Esophagus squamous epithelium (tissue), 5 donors: ENCODE measurements at places on chromosomes 2 and 18. TPM values are rescaled to one million over a fixed set of nuclear protein-coding genes. Genes with fewer than 3 reads are reported as not detected.

DNA sequence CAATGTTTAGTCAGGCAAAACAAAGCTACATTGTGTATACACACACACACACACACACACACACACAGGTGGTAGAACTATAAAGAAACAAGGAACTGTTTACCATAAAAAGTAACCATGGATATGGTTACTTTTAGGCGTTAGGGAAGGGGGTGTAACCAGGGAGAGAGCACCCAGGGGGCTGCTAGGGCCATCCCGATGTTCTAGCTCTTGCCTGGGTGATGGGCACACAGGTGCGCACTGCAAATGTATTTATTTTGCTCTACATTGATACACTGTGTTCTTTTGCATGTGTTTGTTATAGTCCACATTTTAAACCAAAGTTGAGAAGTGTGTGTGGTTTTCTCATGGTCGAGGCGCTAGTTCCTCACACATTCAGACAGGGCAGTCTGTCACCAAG lies 69.8 kb upstream of the MYCN start:
- no peak overlapping the region for H3K4me3 ChIP-seq
- H3K27me3 ChIP-seq: no peaks in the 10 kb centered on the region
- no peak for DNase-seq
- H3K27ac ChIP-seq: no peak overlapping the region
- H3K4me1 ChIP-seq: no peaks in the 10 kb centered on the region

- peaks cover 11% of the 10 kb centered on the region for H3K4me1 ChIP-seq
- no peak overlapping the region for H3K4me3 ChIP-seq
- no peaks in the 10 kb centered on the region for H3K36me3 ChIP-seq
- DNase-seq: no peak
Observed at GRCh38 chr18:48300463-48300961, 108.7 kb downstream of the ZBTB7C start.

- no peak overlapping the region for H3K27ac ChIP-seq
- no peak overlapping the region for H3K4me3 ChIP-seq
- no peak for DNase-seq
- H3K4me1 ChIP-seq: no peaks in the 10 kb centered on the region
- no peaks in the 10 kb centered on the region for H3K36me3 ChIP-seq
Observed at GRCh38 chr18:24841536-24841935, 381.1 kb downstream of the HRH4 start.

- no peak overlapping the region for H3K27ac ChIP-seq
- H3K4me1 ChIP-seq: no peaks in the 10 kb centered on the region
- H3K36me3 ChIP-seq: no peaks in the 10 kb centered on the region
- no peak for DNase-seq
- no peaks in the 10 kb centered on the region for H3K27me3 ChIP-seq
Observed at GRCh38 chr2:212424082-212424481, 114.5 kb downstream of the ERBB4 start.

CFAP65 gene
- not detected for total RNA-seq
